Activated CD4-positive, CD25-positive, alpha-beta regulatory T cell treated with anti-CD3 and anti-CD28 coated beads, Interleukin-2, amount 50 U/mL, for 72 hours (primary cell): ENCODE measurements at places on chromosomes 3 and 15.
A peak's percentile ranks its signal among the peaks of the same experiment; 100 is the strongest.

DNA sequence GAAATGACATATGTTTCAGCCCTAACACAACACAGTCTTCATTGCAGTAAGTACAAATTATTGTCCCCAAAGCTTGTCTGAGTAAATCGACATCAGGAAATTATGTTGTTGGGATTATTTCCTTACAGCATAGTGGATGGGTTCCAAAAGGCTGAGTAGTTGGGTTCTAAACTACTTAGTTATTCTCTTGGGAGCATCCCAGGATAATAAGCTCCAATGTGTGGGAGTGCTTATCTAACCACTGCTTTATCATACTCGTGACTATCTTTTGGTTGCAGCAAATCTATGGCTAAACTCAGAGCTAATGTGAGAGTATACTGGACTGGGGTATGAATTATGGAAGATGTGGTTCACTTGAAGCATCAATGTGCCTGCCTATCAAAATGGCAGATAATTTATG is 128.5 kb downstream of the RBMS3 start:
- DNase-seq, result no peak

- DNase-seq, result peak; percentile 66
These were observed 10.7 kb upstream of the SPTBN5 start for GRCh38 chr15:41904541-41905005.

GRCh38 chr3:197795200-197795599 is 4.1 kb downstream of the LRCH3 start:
- DNase-seq, result no peak

DNA sequence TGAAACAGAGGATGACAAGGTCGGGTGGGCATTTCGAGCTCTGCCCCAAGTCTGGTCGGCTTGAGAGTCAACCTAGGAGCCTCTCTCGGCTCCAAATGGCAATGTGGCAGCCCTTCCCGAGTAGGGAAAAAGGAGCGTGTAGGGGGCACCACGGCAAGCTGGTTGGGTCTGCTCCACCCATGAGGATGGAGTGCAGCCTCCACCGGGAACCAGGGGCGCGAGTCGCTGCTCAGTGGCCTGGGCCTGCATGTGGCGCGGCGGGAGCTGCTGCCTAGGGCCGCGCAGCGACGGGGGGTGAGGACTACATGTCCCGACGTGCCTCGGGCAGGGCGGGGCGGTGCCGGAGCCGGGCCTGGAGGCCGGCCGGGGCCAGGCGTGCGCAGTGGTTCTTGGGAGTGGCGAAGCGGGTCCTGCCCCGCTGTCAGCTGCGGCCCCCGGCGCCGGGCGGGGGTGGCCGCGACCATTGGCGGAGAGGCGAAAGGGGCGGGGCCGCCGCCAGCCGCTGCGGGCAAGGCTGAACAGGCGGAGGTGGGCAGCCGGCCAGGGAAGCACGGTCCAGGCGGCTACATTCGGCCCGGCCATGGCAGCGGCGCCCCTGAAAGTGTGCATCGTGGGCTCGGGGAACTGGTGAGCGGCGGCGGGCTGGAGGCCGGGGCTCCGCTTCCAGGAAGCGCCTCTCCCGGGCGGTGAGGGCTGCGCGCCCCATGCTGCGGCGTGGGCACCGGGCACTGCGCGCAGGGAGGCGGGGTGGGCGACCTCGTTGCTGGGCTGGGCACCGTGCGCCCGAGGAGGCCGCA is at the start of gene GPD1L:
TSS of gene GPD1L (plus strand) at position 489 of the 797 bp plus-strand sequence. CDS start at position 581, 92 bp downstream.
- peak; percentile 93 for DNase-seq

- no peak for DNase-seq
These were observed 1.3 kb downstream of the INKA1 start for GRCh38 chr3:49804141-49805041.

DNA sequence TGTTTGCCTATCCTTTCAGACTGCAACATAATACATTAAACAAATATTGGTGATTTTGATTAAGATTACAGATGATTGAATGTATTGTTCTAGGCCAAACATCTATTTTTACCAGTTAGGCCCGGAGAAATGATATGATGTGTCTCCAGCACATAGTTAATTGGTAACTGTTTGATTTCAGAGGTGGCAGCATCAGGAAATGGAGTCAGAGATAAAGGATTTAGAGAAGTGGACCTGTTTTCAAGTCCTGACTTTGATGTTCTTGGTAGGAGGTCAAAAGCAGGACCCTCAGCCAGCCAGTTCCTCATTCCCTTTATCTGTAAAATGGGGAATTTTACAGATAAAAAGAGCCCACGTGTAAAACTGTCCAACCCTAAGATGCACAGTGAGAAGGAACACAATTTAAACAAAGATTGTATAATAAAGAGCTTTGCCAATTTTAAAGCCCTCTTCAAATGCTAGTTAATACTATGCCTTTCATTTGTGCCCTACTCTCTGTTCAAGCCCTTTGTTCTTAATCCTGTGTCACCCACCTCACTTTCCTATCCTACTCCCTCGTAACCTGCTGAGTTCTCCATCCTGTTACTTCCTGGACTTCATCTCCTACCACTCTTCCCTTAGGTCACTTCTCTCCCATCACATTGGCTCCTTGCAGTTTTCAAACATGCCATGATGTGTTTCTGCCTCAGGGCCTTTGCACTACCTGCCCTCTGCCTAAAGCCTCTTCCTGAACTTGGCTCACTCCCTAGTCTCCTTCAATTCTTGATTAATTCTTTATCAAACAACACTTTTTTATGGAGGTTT is 2.5 kb downstream of the TMEM212 start:
- DNase-seq, result no peak

DNA sequence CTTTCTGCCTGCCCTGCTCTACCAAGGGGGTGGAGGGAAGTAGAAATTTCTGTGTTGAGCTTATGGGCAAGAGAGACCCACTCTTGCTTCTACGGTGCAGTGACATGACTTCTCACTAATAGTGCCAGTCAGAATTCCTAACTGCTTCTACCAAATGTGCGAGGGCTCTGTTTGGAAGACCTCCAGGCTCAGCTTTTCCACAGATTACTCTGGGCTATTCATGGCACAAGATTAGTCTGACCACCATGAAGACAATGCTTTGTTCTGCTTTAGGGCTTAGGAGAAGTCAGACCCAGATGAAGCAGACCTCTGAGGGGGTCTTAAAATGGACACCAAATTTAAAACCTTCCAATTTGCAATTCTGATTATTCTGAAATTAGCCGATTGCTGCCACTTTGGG is 195.9 kb upstream of the TBC1D5 start:
- DNase-seq, result no peak

- no peak for DNase-seq
These were observed 10.0 kb downstream of the WWTR1 start for GRCh38 chr3:149647812-149648211.

- no peak for DNase-seq
These were observed 90.0 kb downstream of the PIK3R4 start for GRCh38 chr3:130656627-130657026.

DNA sequence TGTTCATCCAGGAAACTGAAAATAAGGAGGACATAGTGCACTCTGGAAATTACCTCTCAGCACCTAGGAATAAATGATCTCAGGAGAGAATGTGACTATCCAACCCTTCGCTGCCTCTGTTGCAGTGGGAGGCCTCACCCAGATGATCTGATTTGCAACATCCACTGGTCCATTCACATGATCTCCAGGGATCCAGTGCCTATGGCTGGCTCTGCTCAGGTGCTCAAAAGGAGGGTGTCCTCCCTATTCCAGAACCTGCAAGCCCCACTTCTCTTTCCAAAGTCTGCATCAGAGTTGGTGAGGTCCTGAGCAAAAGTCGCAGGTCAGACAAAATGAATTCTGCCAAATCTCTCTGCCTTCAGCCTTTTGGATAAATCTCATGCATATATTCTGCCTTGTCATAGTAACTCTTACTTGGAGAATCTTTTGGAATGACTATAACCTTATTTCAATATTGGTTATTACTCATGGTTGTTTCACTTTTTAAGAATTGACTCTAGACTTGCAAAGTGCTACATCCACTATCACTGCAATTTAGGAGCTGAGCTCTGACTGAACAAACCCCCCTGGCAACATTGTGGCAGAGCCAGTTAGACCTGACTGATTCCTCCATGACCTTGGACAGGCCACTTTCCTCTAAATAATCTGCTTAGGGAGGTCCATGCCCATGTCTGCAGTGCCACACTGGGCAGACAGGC is 295.1 kb downstream of the EPHB1 start:
- no peak for DNase-seq

GRCh38 chr3:96209699-96210098 is 604.7 kb upstream of the EPHA6 start:
- DNase-seq, result no peak

- DNase-seq, result no peak
These were observed 1.0 kb downstream of the IQSEC1 start for GRCh38 chr3:13072239-13072599.

GRCh38 chr15:35540885-35541284 is 5.1 kb downstream of the DPH6 start:
- no peak for DNase-seq

DNA sequence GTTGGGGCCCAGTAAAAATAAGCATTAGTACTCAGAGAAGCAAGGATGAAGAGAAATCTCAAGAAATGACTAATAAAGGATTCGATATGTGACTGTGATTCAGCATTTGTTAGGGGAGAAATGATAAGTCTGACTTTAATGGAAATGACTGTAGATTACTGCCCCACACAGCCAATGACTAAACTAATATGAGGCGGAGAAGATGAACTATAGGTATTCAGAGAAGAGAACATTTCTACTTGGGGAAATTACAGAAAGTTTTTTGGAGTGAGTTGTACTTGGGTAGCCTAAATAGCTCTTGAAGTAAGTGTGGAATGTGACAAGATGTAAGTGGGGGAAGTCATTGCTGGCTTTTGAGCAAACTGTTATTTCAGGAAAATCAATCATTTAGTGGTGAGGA is 380.0 kb downstream of the PDCD6IP start:
- no peak for DNase-seq

GRCh38 chr15:89199746-89200145 is 21.6 kb downstream of the RLBP1 start:
- DNase-seq, result no peak

GRCh38 chr3:44862226-44862637 is 520 bp downstream of the TMEM42 start:
- DNase-seq, result no peak

- DNase-seq, result no peak
These were observed 68.7 kb upstream of the ADAMTS9 start for GRCh38 chr3:64756398-64756986.

DNA sequence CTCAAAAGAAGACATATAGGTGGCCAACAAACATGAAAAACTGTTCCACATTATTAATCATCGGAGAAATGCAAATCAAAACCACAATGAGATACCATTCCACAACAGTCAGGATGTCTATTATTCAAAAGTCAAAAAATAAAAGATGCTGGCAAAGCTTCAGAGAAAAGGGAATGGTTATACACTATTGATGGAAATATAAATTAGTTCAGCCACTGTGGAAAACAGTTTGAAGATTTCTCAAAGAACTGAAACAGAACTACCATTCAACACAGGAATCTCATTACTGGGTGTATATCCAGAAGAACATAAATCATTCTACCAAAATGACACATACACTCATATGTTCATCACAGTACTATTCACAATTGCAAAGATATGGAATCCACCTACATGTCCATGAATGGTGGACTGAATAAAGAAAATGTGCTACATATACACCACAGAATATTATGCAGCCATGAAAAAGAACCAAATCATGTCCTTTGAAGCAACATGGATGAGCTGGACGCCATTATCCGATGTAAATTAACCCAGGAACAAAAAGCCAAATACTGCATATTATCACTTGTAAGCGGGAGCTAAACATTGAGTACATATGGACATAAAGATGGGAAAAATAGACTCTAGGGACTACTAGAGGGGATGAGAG is 32.7 kb upstream of the DGKG start:
- DNase-seq, result no peak

DNA sequence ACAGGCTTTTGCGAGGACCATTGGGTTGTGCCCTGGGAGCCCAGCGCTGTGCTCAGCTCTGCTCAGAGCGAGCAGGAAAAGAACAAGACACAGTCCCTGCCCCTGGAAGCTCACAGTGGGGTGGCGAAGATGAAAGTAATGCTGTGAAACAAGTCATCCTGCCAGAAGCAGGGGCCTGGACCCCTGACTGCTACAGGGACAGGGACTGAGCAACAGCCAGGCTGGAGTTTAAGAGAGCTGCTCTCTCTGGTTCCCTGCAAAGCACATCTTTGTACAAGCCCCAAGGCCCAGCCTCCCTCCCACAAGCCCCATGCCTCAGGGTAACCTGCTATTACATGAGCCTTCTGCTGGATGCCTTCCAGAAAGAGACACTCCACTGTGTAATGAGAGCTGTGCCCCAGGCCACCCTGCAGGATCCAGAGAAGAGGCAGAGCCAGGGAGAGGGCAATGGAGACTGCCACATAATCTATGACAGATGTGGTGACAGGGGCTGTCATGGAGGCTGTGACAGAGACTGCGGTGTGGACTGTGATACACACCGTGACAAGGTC is 7.1 kb upstream of the HCN4 start:
- no peak for DNase-seq

DNA sequence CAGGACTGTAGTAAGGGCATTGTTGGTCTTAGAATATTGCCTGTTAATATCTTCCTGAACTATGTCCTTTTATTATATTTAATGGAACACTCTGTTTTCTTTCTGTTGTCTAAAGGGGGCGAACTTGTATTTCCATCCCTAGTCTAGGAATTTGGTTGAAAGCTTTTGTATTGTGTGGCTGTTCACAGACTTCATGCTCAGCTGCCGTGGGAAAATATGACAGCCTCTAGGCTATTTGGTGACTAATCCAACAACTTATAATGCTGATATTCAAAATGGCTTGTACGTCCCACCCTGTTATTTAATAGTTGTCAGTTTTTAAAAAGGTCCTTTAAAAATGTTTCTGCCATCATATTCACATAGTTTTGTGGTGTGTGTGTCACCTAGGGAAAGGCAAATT is 202.6 kb downstream of the KLHL25 start:
- DNase-seq, result no peak

DNA sequence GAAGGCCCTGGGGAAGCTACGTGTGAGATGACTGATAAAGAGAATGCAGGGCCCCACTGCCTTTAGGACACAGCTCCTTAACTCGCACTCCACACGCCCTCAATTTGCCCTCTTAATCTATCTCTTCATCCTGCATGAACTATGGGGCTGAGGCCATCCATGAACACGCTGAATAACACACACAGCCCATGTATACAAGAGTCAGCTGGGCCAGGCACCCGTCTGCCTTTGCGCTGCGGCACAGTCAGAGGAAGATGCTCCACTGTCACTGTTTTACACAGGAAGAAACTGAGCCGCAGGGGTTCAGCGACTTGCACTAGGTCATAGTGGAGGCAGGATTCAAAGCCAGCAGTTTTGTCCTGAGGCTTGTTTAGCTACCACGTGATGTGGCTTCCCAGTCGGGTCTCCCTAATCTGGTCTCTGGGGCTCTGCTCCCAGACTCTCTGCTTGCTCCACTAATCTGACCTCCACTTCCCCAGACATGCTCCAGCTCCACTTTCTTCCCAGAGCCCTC is 43.9 kb downstream of the TLE3 start:
- peak; percentile 14 for DNase-seq

GRCh38 chr15:89395461-89395871 is 60.8 kb upstream of the POLG start:
- no peak for DNase-seq

- DNase-seq, result no peak
These were observed 28.7 kb downstream of the HDGFL3 start for GRCh38 chr15:83178869-83179325.

DNA sequence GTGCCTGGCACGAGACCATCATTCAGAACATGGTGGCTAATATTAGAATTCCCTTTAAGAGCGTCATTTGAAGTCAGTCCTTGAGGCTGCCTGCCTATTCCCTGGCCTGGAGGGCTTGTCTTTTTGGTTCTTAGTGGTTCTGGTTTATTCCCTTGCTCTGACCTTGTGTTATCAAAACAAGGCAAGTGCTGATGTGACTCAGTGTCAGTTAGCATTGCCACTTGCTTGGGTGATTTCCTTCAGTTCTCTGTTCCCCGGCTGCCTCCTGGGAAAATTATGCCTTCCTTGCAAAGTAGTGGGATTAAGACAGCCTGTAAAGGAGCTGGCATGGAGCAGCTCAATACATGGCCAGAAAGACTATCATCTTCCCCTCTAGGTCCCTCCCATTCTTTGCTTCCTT is 64.6 kb downstream of the EDEM1 start:
- no peak for DNase-seq
